NCI-H460 (cell line): ENCODE measurements at places on chromosomes 6 and 20. TPM values are rescaled to one million over a fixed set of nuclear protein-coding genes. Genes with fewer than 3 reads are reported as not detected.

DNA sequence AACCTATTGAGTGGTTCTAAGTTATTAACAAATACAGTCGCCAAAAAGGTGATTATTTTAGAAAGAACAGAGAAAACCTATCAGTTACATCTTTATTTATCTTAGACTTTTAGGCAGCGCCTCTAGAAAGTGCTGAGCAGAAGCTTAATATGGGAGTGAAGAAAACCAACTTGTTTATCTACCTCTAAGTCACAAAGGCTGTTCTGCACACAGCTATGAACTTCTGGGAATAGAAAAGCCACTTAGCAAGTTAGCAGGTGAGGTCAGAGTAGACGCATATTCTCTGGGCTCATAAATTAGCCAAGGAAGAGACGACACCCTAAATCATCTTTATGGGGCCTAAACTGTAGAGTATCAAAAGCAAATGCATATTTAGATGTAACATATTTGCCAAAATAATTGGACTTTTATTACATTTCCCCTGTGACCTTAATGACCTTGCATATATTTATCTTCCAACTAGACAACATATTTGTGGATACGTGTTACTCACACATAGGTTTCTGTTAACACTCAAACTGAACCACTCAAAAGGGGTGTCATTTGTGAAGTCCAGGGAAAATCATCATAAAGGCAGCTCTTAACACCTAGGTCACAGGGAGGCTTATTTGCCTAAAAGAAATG is 267.1 kb downstream of the ADGB start:
- DNase-seq, result peak; percentile 9

- DNase-seq, result no peak
Measured at GRCh38 chr6:164694386-164694785, 615.0 kb downstream of the C6orf118 start.

GRCh38 chr20:50194831-50195523 is 4.3 kb downstream of the CEBPB start:
- DNase-seq, result no peak

DNA sequence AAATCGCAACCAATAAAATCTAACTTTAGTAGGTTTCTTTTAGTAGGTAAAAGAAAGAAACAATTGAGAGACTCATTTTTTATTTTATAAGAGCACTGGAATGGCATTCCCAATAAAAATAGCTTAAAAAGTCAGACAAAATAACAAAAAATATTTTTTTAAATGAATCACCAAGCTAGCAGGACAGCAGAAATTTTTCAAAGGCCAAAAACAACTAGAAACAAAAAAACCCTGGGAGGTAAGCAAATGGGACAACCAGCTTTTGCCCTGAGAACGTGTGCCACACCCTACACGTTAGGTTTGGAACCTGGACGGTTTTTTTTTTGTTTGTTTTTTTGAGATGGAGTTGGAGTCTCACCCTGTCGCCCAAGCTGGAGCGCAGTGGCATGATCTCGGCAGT is 19.6 kb downstream of the GPLD1 start:
- DNase-seq, result no peak

DNA sequence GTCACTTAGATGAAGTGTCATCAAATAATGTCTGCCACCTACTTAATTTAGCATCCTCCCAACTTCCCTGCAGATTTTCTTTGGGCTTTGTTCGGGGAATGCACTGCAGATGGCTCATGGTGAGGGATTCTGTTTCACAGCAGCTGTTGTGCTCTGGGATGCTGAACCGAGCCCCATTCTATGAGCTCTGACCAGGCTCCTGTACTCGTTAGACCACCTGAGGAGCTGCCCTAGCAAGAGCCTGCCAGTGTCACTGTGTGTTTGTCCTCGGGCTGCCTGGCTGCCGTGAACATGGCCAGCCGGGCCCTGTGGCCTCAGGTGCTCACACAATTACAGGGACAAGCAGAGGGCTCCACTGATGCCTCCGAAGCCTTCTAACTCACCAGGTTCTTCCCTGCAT is 238.8 kb upstream of the ECI2 start:
- no peak for DNase-seq

Gene MROH8
- total RNA-seq, result 0.05 and 0.43 TPM in 2 replicates

Gene DDX27
- total RNA-seq, result 59.1 and 63.6 TPM in 2 replicates

DNA sequence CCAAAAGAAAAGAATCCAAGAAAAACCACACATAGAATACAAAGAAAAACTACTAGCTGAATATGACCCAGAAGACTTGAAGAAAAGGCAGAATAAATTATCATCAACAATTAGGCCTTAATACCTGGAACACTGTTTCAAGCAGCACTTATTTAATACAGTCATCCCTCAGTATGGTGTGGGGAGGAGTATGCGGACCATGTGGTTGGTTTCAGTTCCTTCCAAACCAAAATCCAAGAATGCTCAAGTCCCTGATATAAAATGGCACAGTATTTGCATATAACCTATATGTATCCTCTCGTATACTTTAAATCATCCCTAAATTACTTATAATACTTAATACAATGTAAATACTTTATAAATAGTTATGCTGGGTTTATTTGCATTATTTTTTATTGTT is 16.1 kb downstream of the CDK19 start:
- no peak for DNase-seq

Gene CEBPB
- total RNA-seq, result 109 and 147 TPM in 2 replicates

DNA sequence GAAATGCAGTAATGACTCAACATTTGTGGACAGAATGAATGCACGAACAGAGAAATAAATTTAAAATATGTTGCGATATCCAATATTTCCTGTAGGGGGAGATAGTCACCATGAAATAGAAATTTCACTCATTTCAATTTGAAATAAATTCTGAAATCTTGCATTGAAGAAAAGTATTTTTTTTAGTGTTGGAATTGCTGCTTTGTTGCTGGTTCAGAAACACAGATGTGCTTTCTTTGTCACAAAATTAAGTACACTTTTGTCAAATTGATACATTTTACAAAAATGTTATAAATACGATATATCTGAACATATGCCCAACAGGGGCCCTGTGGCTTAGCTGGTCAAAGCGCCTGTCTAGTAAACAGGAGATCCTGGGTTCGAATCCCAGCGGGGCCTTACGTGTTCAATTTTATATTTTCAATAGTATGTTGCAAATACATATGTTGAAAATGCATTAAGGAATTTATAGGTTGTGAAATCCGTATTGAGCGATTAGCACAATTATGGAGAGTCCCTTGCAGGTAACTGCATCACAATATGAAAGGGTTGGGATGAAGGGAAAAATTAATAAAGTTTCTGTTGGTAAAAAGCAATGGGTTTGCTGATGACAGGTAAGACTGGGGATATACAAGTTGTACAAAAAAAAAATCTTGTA is 85.4 kb upstream of the PRSS16 start:
- peak; percentile 59 for DNase-seq

DNA sequence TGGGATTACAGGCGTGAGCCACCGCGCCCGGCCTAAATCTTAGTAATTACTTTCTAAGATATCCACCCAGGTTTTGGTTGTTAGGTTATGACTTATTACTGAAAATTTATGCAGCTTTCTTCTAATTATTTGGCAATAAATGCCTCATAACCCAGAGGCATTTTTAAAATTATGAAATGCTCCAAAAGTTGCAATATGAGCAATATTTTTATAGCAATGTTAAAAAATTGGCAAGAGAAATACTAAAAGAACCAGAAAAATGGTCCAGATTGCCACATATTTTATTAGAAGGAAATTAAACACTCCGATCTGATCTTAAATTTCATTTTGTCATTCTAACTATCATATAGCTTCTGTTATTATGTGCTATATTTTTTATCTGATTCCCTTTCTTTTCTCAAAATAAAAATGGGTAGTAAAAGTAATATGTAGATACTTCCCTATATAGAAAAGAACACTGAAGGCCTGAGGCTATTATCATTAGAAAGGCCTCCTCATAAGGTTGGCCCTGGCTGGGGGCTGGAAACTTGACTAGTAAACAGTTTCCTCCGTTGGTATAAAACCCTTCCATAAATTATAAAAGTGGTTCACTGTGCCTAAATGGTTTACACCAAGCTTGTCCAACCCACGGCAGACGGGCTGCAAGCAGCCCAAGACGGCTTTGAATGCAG is 22.1 kb downstream of the BLOC1S5 start:
- no peak for DNase-seq

GRCh38 chr6:12704946-12705345 is 11.6 kb upstream of the PHACTR1 start:
- DNase-seq, result no peak

DNA sequence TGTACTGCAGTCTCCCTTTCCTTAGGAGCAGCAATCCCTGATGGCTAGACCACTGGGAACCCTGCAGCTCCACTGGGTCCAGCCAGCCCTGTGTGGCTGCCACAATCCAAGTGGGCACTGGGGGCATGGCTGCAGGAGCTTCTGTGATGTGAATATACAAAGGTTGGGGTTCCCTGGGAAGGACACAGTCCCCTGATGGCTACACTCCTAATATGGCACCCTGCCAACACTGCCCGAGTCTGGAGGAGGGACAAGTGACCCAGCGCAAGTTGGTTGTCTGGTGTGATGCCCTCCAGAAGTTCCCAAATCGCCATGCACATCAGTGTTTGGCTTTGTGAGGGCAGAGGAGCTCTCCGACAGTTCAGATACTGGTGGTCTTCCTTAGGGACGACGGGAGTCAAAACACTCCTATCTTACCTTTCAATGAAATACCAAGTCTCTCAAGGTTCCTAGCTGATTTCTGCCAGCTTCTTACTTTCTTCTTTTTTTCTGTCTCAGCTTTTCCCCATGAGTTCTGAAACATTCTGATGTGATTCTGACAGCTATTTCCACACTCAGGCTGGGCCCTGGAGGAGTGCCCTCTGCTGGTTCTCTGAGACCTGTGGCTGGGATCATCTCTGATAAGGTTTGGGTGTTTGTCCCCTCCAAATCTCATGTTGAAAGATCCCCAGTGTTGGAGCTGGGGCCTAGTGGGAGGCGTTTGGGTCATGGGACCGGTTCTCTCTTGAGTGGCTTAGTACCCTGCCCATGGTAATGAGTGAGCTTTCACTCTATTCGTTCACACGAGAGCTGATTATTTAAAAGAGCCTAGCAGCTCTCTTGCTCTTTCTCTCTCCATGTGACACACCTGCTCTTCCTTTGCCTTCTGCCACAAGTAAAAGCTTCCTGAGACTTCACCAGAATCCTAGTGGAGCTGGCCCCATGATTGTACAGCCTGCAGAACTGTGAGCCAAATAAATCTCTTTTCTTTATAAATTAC is 15.5 kb upstream of the ZFP57 start:
- peak; percentile 11 for DNase-seq

DNA sequence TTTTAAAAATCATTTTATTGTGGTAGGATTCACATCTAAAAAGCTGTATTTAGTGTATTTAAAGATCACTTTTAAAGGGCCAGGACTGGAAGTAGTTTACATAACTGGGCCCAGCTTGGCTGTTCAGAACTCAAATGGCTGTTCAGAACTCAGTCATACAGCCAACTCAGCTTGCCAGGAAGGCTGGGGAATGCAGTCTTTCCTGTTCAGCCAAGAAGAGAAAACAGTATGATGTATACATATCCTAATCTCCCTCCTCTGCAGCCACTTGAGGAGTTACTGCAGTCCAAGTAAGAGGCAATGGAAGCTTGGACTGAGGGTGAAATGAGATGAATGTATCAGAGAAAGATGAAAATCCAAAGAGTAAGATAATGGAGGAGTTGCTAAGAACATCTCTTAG is 24.6 kb downstream of the DSTN start:
- DNase-seq, result no peak

- no peak for DNase-seq
Measured at GRCh38 chr6:37540390-37540789, 40.7 kb upstream of the CCDC167 start.

GRCh38 chr6:32609391-32609730 is 19.7 kb upstream of the HLA-DRB1 start:
- DNase-seq, result no peak

- no peak for DNase-seq
Measured at GRCh38 chr6:19665613-19665909, 171.6 kb upstream of the ID4 start.

DNA sequence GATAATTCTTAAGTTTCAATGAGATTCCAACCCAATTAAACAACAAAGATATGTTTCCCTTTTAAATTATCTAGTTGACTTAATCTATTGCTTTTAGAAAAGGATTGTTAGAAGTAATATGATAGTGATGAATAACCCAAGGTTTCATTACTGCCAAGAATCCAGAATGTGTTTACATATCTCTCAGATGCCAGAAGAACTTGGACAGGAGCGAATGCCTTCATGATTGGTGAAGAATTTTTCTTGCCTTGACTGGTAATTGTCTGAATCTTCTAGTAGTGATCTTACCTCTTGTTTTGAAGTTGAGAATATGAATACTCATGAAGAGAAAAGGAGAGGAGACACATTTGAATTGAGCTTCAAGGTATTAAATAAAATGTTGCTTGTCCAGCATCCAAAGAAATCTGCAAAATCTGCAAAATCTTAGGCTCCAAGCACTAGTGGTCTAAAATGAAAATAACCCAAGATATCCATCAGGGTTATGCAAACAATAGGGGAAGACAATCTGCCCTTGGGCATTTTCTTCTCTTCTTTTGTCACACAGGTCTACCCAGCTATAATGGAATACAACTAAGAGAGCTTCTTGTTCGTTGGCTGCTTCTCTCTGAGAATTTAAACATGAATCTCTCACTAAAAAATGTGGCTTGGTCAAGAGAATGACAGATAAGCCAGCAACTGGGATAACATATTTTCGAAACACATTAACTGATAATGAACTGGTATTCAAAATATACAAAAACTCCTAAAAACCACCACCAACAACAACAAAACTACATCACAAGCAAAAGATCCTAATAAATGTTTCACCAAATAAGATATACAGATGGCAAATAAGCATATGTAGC is 928.9 kb downstream of the EYS start:
- DNase-seq, result no peak

DNA sequence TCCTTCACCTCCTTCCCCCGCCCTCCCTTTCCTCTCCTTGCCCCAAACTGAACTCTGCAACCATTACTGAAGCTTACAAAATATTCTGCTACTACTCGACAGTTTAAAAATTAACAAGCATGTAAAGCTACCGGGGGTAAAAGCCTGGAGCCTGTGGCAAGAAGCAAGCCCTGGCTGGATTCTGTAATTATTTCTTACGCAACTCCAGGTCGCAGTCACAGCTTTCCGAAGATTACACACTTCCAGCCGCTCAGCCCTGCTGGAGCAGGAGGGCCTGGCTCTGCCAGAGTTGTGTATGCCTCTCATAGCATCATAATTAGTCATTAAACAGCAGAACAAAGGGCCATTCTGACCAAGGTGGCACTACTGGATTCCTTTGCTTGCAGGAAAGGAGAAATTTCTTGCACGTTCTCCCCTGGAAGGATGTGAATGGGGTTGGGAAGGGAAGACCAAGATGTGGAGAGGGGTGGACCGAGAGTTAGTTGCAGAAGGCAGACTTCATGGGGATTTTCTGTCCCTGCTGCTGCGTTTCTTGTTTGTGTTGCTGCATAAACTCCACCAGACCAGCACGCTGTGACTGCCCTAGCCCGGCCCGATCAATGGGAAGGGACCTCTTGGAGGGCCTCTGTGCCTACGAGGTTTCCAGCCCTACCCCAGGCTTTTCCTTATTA is 23.6 kb downstream of the FOXQ1 start:
- peak; percentile 79 for DNase-seq

GRCh38 chr6:79427721-79428120 is 109.5 kb downstream of the LCA5 start:
- DNase-seq, result no peak

Gene NELFCD
- 57.7 and 65.8 TPM in 2 replicates for total RNA-seq

Gene OPRM1
- total RNA-seq, result not detected in 2 replicates

Gene HEBP2
- 31.6 and 42.7 TPM in 2 replicates for total RNA-seq
